Activated CD4-positive, CD25-positive, alpha-beta regulatory T cell (primary cell): ENCODE measurements at places on chromosomes 16 and 17.

DNA sequence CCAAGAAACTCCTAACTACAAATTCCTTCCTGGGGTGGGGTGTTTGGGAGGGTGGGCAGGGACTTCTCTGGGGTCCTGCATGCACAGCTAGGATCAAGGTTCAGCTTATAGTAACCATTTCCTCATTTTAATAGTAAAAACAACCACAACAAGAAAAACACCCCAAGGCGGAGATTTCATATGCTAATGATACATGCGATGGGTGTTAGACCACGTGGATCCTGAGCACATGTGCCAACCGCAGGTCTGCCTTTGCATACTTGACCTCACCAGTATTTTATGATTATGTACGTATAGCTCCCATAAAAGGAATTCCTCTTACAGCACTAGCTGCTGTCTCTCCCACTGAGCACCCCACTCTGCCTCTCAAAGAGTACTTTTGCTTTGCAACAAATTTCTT is 1.9 kb downstream of the KRTAP4-11 start:
- DNase-seq, result no peak

DNA sequence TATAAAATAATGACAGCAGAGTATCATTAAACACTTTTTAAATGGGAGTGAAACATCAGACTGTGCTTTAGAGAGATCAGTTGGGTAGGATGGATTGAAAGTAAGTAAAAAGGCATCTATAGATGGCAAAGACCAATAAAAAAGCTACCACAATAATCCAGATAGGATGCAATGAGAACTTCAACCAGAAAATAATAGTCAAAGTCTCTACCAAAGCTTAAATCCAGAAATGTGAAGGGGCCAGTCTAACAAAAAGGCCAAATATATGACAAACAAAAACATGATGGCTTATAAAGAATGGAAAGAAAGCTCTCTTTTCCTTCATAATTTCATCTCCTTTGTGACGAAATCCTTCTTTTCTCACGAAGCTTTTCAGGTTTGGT is 12.3 kb downstream of the KANSL1 start:
- no peak for DNase-seq

GRCh38 chr16:31092330-31092729 is 2.3 kb downstream of the VKORC1 start:
- DNase-seq, result no peak

DNA sequence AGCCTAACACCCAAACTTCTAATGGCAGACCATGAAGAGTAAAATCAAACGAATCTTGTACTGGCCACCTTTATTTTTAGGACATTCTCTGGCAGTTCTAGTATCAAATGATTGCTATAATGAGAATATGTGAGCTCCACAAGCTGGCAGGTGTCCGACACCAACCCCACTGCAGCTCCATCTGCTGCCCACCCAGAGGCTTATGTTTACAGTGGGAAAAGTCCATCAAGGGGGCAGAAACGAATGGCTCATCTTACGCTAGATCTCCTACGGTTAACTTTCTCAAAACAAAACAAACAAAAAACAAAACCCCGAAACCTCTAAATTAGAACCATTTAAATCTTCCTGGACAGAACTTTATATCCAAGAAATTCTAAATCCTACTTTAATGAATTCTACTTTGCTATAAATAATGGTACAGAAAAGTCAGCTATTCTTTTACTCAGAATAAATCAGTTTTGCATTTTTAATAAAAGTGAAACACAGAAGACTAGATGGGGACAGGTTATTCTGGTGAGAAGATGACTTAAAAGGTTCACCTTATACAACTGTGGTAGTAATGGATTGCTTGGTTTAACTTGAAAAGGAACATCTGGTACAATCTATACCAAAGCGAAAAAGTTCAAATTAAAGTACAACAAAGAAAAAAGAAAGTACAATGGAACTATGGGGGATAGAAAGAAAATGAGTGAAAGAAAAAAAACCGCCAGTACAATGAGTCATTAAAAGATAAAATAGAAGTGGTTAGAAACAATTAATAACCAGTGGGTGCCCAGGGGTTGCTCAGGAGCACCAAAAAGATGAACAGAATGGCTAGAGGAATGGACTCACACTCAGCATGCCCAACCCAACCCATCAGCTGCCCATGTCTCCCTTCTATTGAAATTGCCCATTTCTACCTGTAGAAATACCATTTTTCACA is 40.2 kb downstream of the GRB2 start:
- no peak for DNase-seq
